Fibroblast of skin of back (primary cell): ENCODE measurements at places on chromosomes 5 and 9.
A peak's percentile ranks its signal among the peaks of the same experiment; 100 is the strongest.

- DNase-seq = no peak
Measured at GRCh38 chr9:95481000-95481399, 35.8 kb downstream of the PTCH1 start.

- DNase-seq = no peak
Measured at GRCh38 chr5:67118050-67118620, 78.5 kb downstream of the CD180 start.

GRCh38 chr9:85900504-85901201 is 40.3 kb upstream of the NAA35 start:
- DNase-seq = peak; percentile 8

- peak; percentile 63 for DNase-seq
Measured at GRCh38 chr5:55691265-55692105, 20.6 kb downstream of the SLC38A9 start.

- DNase-seq = no peak
Measured at GRCh38 chr5:138948471-138949222, 73.5 kb upstream of the LRRTM2 start.

- no peak for DNase-seq
Measured at GRCh38 chr5:74761241-74761640, 5.7 kb downstream of the GFM2 start.

DNA sequence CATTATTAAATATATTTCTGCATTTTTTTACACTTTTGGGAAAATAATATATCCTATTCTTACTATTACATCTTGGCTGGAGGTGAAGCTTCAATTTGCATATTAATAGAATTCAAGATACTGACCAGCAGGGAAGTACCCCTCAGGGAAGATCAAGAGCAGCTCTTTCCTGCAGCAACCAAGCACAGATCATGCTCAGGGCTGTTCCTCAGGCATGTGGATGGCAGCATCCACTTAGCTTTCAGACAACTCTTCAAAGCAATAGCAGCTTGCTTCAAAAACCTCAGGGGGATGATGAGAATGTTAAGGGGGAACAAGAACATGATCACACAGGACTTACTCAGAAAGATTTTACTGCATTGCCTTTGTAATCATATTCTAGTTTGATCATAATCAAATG is 731.8 kb downstream of the SEMA5A start:
- DNase-seq = no peak

GRCh38 chr5:76497986-76498717 is 95.1 kb downstream of the IQGAP2 start:
- no peak for DNase-seq
